ENCODE measurements at places on chromosomes 11 and 22.
A peak's percentile ranks its signal among the peaks of the same experiment; 100 is the strongest.

- no peak for DNase-seq
Measured at GRCh38 chr11:106706355-106706754, 311.9 kb downstream of the GUCY1A2 start.

- DNase-seq: no peak
Measured at GRCh38 chr11:103960108-103960507, 76.3 kb upstream of the DDI1 start.

- no peak for DNase-seq
Measured at GRCh38 chr22:43293655-43294392, 49.3 kb downstream of the SCUBE1 start.

DNA sequence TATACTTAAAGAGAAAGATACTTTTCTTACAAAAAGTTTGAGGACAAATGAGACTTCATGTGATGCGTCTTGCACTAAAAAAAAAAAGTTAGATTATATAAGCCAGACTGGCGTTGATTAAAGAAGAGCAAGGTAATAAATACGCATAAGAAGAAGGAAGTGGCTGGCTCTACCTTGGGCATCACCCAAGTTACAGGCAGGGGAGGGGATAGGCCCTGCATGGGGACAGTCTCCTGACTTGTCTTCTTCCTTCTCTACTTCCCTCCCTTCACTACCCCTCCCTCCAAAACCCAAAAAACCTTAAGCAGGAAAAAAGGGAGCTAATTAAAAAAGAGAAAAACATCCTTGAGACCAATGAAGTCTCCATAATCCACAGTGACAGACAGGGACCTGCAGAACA, 22.3 kb upstream of the TMA7B start:
- no peak for DNase-seq

- no peak for DNase-seq
Measured at GRCh38 chr11:33615751-33616150, 84.9 kb downstream of the C11orf91 start.

- no peak for DNase-seq
Measured at GRCh38 chr11:45374653-45375059, 88.5 kb upstream of the SYT13 start.

DNA sequence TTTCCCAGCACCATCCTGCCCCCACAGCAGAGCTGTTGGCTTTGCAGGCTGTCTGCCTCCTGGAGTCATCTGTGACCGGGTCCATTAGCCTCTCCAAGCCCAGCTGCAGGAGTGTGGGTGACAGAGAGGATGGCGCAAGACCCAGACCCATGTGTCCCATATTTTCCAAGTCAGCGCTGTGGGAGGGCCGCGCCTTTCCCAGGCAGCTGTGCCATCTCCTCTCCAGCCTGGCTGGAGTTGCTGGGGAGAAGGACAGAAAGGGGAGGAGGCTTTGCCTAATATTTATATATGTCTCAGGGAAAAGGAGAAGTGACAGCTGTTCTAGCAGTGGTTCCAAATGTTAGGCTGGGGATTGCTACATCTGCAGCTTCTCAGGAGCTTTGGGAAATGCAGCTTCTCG, 15.7 kb downstream of the DTX4 start:
- no peak for DNase-seq

- no peak for DNase-seq
Measured at GRCh38 chr11:46901156-46901555, 17.2 kb downstream of the LRP4 start.

- DNase-seq: peak; percentile 26
Measured at GRCh38 chr11:105829084-105829483, 193.0 kb downstream of the MSANTD4 start.

GRCh38 chr11:32497951-32498350, 62.6 kb upstream of the WT1 start:
- DNase-seq: no peak

GRCh38 chr11:26158251-26158650, 173.7 kb upstream of the ANO3 start:
- no peak for DNase-seq

DNA sequence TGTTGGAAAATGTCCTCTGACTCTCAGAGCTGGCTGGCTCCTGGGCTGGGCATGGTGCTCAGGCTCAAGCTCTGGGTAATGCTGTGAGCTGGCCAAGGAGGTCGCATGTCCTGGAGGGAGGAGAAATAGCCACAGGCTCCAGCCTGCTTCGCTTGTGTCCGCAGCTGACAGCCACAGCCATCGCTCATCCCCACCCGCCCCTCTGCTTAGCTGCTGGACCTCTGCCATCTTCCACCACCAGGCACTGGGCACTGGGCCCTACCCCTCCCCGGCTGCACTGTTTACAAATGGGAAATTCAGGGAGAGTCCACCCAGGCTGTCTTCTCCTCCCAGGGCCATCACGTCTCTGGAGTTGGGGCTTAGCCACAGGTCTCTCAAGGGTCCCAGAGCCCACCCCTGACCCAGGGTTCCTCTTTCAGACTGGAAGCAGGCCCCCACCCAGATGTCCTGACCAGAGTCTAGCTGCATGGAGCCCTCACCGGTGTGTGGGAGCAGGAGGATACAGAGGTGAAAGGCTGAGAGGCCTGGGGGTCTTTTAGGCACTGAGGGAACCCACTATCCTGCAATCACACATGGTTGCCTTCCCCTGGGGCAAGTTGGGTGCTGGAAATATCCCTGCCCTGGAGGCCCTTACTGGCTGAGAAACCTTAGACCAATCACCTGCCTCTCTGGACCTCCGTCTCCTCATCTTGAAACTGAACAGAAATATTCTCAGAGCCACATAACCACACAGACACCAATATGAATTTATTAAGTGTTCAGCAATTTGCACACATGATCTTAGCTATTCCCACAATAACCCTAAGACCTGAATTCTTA, 62.7 kb downstream of the CD82 start:
- DNase-seq: peak; percentile 61
